Thoracic aorta (tissue), 2 donors: ENCODE measurements at places on chromosomes 1 and 21.
A peak's percentile ranks its signal among the peaks of the same experiment; 100 is the strongest.

GRCh38 chr1:193256019-193256418, 69.6 kb upstream of the B3GALT2 start:
- DNase-seq = no peak

GRCh38 chr1:177328251-177328650, 157.5 kb downstream of the BRINP2 start:
- no peak for DNase-seq

GRCh38 chr1:161226759-161227158, 899 bp downstream of the TOMM40L start:
- DNase-seq = no peak

- DNase-seq = no peak
These were observed 7.9 kb downstream of the CSTB start for GRCh38 chr21:43767984-43768867.

GRCh38 chr21:16568661-16569060, 838.9 kb downstream of the USP25 start:
- DNase-seq = no peak

DNA sequence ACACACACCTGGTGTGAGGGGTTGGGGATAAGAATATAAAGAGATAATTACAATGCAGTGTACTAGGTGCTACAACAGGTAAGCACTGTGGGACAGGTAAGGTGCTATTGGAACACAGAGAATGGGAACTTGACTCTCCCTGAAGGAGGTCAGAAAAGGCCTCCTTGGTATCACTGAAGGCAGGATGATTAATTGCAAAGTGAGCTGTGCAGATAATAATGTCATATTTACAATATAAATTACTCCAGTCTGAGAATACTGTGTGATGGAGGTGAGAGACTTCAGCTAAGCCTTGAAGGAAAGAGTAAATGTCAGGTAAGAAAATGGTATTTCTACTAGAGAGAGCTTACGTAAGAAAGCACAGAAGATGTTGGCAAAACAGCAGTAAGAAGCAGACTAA, 91.6 kb downstream of the EPS15 start:
- no peak for DNase-seq

DNA sequence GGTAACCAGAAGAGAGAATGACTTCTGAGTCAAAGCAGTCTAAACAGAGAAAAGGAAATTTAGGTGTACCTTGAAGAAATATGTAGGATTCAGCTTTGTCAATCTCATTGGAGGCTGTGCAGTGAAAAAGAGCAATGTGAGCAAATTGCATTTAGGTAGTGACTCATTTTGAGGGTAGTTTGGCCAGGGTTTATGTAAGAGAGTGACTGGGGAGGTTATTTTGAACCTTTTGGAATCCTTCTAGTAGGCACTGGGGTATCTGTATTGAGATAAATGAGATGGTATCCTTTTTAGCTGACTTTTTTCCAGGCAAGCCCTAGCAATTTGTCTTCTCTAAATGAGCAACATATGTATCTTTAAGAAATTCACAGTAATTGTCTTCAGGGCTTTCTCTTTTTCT, 95.9 kb downstream of the DISP1 start:
- DNase-seq = no peak

DNA sequence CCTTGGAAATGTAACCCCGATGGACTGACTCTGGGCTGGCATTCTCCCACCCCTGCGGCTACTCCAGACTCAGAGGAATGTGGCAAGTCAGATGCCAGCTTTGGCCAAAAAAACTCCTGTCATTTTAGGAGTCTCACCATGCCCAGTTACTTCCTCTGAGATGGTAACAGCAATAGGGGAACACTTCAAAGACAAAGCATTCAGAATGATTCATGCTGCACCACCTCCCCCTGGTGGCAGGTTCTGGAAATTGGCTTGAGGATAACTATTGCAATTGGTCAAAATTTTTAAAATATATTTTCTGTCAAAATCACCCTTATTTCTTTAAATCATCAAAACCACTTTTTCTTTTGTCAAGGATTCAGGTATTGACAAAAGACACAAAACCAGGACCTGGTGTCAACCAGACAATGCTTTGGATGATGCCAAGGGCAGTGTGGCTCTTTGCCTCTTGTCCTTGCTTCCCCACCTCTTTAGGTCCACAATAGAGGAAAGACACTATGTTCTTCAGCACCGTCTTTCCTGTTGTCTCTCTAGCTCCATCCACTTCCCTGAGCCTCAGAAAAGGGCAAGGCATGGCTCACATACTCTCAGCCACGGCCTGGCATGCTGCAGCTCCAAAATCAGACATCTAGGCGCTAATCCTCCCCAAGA, 9.9 kb upstream of the CDCA8 start:
- DNase-seq = peak; percentile 18

DNA sequence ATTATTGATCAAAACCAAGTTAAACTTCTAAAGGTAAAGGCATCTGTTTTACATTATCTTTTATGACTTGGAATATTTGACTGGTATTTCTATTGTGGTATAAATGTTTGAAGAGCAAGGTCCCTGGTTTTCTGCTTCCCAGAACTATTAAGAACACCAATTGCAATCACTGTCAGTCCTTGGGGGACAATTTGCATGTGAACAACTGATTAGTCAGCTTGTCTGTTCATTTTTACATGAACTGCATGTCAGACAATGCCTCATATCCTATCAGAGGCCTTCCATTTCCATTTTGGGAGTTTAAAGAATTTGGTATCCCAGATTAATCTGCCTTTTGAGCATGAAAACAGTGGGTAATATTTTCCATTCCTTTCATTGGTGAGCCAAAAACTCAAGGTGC, 654.9 kb upstream of the USP24 start:
- no peak for DNase-seq

DNA sequence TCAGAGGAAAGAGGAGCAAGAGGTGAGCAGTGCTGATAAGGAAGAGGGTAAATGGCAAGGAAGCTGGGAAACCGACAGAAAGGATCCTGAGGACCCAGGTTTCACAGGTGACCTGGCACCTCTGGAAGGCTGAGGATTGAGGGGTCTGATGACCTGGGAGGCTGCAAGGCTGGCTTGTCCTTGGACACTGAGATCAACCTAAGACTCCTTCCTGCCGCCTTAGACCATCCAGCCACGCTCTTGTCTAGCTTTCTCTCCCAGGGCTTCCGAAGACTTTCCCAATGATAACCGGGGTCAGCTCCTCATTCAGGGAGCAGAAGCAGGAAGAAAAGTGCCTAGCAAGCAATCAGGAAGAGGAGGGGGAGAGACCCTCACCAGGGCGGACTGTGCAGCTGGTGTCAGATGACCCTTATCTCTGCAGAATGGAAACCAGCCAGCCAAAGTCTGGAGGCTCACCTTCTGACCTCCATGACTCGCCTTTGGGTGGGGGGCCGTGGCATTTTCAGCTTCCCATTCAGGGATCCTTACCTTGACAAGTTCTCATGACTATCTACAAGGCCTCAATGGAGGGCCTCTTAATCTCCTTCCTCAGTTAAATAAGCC, 77.7 kb downstream of the CAPZB start:
- DNase-seq = no peak

DNA sequence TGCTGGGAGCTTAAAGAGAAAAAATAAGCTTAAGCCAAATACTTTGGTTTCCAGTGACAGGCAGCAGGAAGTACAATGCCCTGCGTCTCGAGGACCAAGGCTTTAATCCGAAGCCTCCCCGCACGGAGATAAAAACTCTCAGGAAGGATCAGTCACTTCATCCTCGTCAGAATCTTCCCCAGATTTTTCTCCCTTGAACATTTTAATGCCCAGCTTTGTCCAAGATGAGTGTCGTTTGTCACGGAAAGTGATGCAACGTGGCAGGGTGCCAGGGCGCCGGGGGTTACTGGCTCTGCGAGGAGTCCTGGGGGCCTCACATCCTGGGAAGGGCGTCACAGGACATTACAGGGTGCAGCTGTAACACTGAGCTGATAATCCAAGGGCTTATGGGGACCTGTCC, 25.2 kb upstream of the PCBP3 start:
- DNase-seq = no peak

DNA sequence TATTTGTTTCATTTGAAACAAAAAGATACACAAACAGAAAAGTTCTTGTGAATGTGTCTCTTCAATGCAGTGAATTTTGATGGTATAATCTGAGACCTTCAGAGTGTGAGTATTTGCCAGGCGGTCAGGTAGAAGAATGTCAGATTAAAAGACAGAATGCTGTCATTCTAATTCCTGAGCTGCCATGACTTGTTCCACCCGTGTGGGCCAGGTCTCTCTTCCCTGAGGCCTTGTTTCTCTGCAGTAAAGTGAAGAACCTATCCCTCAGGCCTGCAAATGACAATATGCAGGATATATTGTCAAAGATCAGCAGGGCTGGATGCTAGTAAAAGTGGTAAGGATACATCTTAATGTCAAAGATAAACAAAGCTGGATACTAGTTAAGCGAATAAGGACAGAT, 111.4 kb downstream of the ZP4 start:
- DNase-seq = no peak

- no peak for DNase-seq
These were observed 969 bp upstream of the RIPK4 start for GRCh38 chr21:41767606-41768436.

GRCh38 chr1:59262631-59263030, 34.3 kb upstream of the FGGY start:
- no peak for DNase-seq

- DNase-seq = peak; percentile 17
These were observed 49.1 kb upstream of the SERBP1 start for GRCh38 chr1:67479146-67479891.

DNA sequence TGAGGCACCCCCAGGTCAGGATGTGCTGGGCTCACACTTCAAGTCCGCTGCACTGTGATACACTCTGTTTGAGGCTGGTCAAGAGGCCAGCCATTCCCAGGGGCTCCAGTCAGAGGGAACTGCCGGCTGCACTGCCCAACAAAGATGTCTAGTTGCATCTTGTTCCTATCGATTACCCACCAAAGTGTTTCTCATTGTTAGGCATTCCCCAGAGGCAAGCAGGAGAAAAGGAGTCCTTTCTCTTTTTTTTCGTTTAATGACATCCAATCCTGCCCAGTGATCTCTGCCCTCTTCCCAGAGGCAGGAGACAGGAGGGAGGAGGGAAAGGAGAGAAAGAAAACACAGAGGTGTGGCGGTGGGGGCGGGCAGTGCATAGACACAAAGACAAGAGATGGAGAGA, 150.4 kb downstream of the OMA1 start:
- no peak for DNase-seq

DNA sequence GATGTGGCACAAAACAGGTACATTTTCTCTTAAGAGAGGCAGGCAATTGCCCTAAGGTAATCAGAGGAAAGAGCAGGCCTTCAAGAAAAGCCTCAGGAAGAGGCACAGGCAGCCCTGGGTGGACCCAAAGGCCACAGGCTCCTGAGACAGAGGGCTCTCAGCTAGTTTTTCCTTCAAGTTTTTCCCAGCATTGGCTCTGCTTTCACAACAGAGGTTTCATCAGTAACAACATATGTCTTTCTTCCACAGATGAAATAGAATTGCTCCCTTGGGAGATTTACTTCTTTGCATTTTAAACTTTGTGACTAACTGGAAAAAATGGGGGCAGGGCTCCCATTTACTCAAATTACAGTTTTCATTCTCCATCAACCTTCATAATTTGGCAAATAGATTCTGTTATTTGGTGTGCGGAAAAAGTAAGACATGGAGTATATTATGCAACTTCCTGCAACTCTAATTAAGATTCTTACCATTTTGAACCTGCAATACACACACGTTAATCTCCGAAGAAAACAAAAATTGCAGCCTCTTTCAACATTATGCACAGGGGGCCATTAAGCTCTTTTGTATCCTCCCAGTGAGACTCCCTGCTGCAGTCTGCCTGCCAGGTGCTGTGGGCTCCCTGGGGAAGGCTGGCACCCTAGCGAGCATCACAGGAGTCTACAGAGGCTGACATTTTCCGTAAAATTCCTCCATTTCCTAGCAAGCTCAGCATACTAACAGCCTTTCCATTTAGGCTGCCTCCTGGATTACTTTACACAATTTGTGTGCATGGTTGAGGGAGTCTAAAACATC, 282.3 kb downstream of the USH2A start:
- DNase-seq = no peak

DNA sequence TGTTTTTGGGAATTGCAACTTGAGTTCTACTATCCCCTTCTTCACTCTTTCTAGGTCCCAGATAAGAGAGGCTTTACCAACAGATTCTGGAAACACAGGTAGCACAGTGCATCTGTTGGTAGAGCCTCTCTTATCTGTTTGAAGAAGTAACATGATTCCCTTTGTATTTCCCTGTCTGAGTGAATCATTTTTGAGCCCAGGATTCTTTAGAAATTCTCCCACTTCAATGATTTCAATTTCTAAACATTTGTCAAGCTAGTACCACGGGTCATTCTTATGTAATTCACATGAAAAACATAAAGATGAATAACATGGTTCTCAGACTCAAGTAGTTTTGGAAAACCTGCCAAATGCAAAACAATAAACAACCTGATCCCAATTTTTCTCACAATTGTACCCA, 72.0 kb upstream of the DUSP10 start:
- DNase-seq = no peak

GRCh38 chr1:66208632-66209031, 325.3 kb upstream of the SGIP1 start:
- no peak for DNase-seq

- DNase-seq = no peak
These were observed 14.9 kb downstream of the FAAH start for GRCh38 chr1:46409063-46409372.

GRCh38 chr21:31267644-31268043, 76.4 kb downstream of the TIAM1 start:
- no peak for DNase-seq

- DNase-seq = no peak
These were observed 5.4 kb downstream of the PPP2R5A start for GRCh38 chr1:212290608-212291007.

DNA sequence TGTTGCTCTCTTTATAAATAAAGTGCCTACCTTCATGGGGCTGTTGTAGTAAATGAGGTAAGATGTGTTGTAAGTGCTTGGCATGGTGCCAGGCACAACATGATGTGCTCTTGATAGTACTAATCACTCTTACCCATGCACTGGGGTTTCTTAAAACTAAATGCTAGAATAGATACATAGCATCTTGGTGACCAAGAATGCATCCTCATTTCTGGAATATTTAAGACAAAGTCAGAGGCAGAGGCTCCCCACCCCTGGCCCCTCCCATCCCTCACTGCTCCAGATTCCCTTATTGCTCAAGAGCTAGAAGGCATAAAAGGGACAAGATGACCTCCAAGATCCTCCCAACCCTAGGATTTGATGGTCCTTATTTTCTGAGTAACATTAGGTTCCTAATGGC, 61.3 kb downstream of the GLUL start:
- no peak for DNase-seq

GRCh38 chr1:39901464-39901713, 328 bp downstream of the MYCL start:
- no peak for DNase-seq

DNA sequence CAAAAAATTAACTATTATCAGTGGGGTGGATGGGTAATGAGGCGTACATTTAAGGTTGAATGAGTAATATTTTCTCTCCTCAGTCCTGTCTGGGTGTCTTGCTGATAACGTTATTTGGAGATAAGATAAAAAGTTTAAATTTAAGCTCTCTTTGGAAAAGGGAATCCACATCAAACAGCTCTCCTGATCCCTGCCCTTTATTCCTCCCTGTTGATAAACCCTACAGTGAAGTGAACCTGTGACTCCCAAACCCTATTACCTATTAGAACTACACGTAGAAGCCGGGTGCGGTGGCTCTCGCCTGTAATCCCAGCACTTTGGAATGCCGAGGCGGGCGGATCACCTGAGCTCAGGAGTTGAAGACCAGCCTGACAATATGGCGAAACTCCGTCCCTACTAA, 9.9 kb upstream of the GPR161 start:
- DNase-seq = no peak

GRCh38 chr1:233790662-233791371, 113.7 kb upstream of the SLC35F3 start:
- DNase-seq = no peak

- DNase-seq = no peak
These were observed 48.4 kb downstream of the TIAM1 start for GRCh38 chr21:31295676-31296075.

GRCh38 chr1:43530483-43531106, at the start of gene PTPRF:
Gene PTPRF (plus strand): TSS chr1:43530883. CDS start chr1:43545076, 14,193 bp downstream.
- DNase-seq = no peak
